ENCODE measurements at places on chromosomes 7 and 10. TPM values are rescaled to one million over a fixed set of nuclear protein-coding genes. Genes with fewer than 3 reads are reported as not detected.
A peak's percentile ranks its signal among the peaks of the same experiment; 100 is the strongest.

The ARID5B gene
- total RNA-seq: 17.6 TPM

The NOS3 gene
- 0.74 TPM for total RNA-seq

The PNLIPRP2 gene
- total RNA-seq: not detected

DNA sequence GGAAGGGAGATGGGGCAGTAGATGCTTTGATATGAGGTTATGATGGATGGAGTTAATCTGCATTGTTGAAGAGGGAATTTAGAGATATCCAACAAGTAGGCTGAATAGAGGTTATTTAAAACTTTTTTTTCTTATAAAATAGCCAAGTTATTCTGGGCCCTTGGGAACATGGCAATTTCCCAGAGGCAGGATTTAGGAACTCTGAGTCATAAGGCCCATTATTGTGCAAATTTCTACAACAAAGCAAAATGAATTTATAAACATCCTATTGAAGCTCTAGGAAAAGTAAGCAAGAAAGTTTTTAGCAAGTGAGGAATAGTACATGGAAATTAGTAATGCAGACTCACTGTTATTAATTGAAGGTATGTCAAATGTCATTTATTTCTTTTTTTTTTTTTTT, 160.9 kb upstream of the NPY start:
- DNase-seq: peak; percentile 47

GRCh38 chr10:33418301-33418700, 83.8 kb upstream of the NRP1 start:
- no peak for DNase-seq

- DNase-seq: no peak
Measured at GRCh38 chr10:102010961-102011360, 45.0 kb downstream of the ARMH3 start.

- no peak for DNase-seq
Measured at GRCh38 chr10:61452655-61453641, at the start of gene TMEM26. Gene TMEM26, minus strand, starts transcription at chr10:61453381. Its CDS starts 300 bp downstream, at chr10:61453081.

DNA sequence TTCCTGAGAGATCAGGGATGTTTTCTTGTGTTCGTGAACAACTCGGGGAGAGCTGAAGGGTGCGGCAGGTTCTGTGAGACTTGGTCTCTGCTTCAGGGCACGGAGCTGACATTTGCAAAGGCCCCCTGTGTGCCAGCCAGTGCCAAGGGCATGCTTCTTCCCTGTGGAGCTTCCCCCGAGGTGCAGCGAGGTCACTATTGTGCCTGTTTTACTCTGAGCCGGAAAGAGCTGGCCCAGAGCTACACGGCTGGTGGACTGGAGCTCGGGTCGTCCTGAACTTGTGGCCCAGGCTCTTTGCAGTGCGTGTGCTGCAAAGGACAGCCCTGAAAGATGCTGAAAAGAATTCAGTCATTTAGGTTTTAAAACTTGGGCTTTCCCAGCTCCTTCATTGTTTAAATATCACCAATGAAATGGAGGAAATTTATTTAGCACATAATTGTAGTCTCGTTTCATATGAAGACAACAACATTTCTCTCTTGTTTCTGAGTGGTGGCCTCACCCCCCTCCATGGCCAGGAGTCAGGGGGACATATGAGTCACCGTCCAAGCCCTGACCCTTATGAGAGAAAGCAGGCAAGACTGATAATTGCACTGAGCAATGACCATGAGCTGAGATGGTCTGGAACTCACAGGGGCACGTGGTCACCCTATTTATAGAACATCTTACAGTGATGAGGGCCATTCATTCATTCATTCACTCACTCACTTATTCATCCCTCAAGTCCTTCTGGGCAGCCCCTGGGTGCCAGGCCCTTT, 102.6 kb downstream of the PTPRE start:
- peak; percentile 27 for DNase-seq

GRCh38 chr7:407721-408539, 111.7 kb downstream of the PDGFA start:
- no peak for DNase-seq

Measured in A172 (cell line).